CD4-positive, alpha-beta T cell treated with Interleukin-2 at 100 ng/mL for 4 hours (primary cell): ENCODE measurements at places on chromosomes 5 and 9.

- DNase-seq, result no peak
Measured at GRCh38 chr9:108786901-108787689, 68.7 kb downstream of the ACTL7B start.

- DNase-seq, result no peak
Measured at GRCh38 chr5:142684508-142685041, 1.3 kb downstream of the FGF1 start.

DNA sequence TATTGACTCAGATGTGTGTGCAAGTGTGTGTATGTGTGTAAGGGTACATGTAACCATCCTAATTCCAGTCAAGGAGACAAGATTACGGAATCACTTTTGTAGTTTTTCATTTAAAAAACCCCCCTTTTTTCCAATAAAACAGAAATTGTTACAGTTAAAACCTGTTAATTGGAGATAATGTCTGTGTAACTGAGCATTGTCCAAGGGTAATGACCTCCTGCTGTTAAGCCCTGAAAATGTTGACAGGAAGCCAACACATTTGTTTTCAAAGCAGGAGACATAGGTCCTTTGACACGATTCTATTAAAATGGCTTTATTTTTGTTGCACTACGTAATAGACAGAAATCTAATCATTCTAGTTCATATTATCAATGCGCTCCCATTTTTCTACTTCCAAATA lies 457.3 kb upstream of the ARRDC3 start:
- DNase-seq, result no peak

DNA sequence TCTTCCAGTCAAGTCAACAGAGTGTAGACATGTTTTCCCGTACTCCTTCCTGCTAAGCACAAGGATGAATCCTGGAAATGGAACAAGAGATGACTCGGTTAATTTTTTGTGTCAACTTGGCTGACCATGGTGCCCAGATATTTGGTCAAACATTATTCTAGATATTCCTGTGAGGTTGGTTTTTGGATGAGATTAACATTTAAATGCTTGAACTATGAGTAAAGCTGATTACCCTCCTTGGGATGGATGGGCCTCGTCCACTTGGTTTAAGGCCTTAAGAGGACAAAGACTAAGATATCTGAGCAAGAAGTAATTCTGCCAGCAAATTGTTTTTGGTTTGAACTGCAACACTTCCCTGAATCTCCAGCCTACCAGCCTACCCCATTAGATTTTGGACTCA lies 338.1 kb upstream of the MSX2 start:
- DNase-seq, result no peak

GRCh38 chr5:173772384-173773059 lies 115.6 kb upstream of the CPEB4 start:
- no peak for DNase-seq
